ENCODE measurements at places on chromosomes 12 and 14.

DNA sequence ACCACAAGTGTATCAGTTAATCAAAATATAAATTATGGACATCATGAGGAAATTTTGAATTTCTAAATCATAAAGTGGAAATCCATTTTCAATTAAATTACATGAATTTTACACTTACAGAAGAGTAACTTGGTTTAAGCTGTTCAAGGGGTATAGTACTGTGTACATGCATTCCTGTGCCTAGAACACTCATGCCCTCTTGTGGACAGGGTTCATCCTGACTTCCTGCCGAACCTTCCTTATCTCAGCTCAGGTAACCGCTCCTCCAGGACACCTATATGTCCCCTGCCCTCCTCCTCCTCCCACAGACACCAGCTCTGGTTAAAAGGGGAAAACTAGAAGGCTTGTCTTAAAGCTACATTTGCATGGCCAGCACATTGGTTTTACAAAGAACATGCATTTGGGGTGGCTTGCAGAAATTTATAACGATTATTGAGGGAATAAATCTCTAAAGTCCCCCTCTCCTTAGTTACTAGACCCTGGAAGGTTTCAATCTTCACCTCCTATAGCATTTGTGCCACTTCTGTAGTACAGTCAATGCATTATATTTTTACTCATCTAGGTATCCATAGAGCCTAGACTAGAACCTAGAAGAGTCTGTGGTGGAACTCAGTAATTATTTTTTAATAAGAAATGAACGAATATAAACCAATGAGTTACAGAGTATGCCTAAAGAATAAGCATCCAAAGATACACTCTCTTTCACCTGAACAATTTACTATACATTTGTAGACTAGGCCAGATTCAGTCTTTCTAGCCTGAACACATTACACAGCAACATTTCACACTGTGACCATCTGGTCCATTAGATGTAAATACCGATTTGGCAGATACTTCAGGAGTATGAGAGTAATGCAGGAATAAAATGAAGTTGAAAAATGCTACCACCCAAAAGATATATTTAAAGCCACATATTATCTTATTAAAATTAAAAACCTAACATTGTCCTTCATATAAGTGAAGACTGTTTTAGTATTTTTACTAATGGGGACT lies 345.6 kb downstream of the PAWR start:
- DNase-seq: no peak

DNA sequence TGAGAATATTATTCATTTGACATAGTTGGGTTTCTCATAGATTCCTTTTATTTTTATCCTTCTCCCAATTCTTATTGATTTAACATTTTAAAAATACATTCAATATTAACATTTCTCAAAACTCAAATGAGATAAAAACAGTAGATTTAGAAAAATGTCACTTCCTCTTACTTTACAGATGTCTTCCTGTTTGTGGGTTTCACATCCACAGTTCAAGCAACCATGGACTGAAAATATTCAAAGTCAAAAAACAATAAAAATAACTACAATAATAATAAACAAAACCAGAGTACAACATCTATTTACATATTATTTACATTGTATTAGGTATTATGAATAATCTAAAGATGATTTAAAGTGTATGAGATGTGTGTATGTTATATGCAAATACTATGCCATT lies 111.3 kb upstream of the SLC16A7 start:
- no peak for DNase-seq

GRCh38 chr12:18222699-18223098 lies 38.6 kb upstream of the PIK3C2G start:
- no peak for DNase-seq

DNA sequence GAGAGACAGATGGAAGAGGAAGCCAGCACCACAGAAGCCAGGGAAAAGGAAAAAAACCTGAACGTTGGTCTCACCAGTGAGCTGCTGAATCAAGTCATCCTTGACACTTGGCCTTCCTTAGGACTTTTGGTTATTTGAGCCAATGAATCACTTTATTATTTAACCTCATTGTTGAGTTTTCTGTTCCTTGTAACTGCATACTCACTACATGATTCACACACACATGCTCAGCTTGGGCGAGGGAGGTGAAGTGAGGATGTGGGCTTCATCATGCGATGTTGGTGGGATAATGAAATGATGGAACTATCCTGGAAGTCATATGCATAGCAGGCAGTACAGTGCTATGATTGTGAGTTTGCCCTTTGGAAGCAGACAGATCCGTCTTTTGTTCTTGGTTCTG lies 40.6 kb upstream of the RPH3A start:
- no peak for DNase-seq

- DNase-seq: no peak
Measured at GRCh38 chr12:85872497-85873091, 1.5 kb upstream of the NTS start.

GRCh38 chr14:72876005-72876709 lies 17.7 kb downstream of the DPF3 start:
- DNase-seq: no peak

DNA sequence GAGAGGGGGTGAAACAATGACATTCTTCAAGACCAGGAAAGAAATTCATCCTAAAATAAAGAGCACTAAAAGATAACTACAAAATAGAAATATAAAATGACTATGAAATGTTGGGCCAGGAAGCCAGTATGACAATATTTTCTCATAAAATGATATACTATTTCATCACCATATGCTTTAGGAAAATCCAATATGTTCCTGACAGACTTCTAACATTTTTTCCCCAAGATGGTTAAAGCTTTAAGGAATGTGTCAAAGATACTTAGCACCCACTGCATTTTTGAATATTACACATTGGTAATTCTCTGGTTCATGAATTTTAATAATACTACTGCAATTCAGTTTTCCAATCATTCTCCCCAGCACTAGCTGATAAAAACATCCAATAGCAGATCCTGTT lies 87.7 kb upstream of the PLEKHG7 start:
- DNase-seq: no peak

GRCh38 chr14:96826818-96827217 lies 29.6 kb downstream of the VRK1 start:
- no peak for DNase-seq

- DNase-seq: no peak
Measured at GRCh38 chr14:89435892-89436656, 19.0 kb upstream of the FOXN3 start.

- DNase-seq: no peak
Measured at GRCh38 chr14:75493592-75494087, 28.6 kb upstream of the BATF start.

GRCh38 chr12:119689935-119690500 lies 22.1 kb downstream of the PRKAB1 start:
- DNase-seq: no peak

- DNase-seq: no peak
Measured at GRCh38 chr12:82593901-82594396, 92.8 kb upstream of the TMTC2 start.

GRCh38 chr14:69713993-69714679 lies 52.8 kb upstream of the SRSF5 start:
- no peak for DNase-seq

DNA sequence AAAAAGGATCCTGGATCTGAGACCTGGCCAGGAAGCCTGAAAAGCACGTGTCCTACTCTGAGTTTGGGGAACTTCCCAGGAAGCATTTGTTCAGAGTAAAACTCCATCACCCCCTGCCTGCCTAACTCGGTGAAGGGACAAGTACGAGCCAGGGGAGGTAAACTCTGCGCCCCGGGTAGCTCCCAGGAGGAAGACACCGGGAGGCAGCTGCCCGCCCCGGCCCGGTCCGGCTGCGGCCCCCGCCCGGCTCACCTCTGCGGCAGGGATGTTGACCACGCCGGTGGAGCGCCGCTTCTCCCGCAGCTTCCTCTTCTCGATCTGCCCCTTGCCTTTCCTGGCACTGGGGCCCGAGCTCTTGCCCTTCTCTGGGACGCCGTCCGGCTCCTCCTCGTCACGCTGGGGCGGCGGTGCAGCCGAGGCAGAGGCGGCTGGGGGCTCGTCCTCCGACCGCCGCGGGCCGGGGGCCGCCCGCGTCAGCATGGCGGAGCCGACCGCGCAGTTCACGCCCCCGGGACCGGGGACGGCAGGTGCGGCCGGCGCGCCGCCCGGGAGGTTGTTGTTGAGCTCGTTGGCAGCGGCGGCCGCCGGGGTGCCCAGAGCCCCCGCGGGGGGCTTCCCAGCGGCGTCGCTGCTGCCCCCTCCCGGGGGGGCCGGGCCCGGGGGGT lies 1.2 kb downstream of the PAWR start:
- DNase-seq: peak; percentile 21

- no peak for DNase-seq
Measured at GRCh38 chr14:77158175-77158881, 16.7 kb upstream of the ZDHHC22 start.

- DNase-seq: no peak
Measured at GRCh38 chr12:19223695-19224094, 94.2 kb downstream of the PLEKHA5 start.

DNA sequence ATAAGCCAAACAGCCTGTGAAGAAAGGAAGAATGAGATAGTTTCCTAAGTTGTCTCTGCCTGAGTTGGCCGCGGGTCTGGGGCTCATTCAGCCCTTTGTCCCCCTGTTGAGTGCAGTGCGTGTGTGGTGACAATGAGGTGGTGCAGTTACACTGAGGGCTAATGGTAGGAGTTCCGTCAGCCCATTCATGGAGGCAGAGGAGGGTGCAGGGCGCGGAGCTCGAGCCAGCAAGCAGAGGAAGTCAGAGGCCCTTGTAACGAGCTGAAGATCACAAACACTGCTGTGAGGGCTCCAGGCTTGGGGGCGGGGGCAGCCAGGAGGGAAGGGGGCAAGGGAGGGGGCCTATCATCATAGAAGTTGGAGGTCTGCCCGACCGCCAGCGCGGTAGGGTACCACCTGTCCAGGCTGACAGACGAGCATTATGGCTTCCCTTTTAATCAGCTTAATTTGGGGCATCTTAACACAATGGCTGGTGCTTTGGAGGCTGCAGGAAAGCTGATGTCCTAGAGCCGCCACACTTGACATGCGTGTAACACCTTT lies 20.5 kb downstream of the CCND2 start:
- DNase-seq: no peak

- no peak for DNase-seq
Measured at GRCh38 chr14:63709589-63709988, 18.3 kb downstream of the SGPP1 start.
